CD4-positive, alpha-beta T cell treated with Interferon alpha-2 for 1 hour (primary cell): ENCODE measurements at places on chromosomes 7 and 10.

GRCh38 chr7:143422033-143422432 lies 13.4 kb upstream of the EPHA1 start:
- no peak for DNase-seq

DNA sequence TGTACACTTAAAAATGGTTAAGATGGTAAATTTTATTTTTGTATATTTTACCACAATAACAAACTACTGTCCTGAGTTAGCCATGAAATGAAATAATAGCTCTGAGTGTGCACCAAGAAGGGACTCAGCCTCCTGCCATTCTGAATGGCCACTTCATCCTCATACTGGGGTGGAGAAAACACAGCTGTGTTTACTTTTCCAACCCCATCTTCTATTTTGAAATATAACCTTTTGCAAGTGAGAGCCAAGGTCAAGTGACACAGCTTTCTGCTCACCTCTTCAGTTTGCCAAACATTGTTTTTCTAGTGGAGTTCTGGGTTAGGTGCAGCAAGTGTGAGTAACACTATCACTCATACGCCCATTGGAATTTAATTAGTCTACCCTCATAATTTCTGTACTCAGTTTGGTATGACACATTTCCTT lies 107.4 kb upstream of the GLCCI1 start:
- DNase-seq, result no peak

DNA sequence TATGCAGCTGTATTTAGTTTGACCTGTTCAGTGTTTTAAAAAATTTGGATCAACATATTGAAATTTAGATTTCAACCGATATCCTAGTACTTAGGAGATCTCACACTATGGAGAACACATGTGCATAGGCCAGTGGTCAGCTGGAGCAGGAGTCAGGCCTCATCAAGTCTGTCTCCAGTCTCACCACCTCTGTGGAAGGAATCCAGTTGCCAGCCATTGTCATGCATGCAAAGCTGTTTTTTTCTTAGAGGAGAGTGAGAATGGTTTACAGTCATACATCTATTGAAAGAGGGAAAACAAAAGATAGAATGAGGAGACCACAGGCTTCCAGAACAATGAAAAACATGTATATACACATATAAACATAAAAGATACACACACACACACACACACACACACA lies 7.6 kb upstream of the CLEC5A start:
- no peak for DNase-seq

DNA sequence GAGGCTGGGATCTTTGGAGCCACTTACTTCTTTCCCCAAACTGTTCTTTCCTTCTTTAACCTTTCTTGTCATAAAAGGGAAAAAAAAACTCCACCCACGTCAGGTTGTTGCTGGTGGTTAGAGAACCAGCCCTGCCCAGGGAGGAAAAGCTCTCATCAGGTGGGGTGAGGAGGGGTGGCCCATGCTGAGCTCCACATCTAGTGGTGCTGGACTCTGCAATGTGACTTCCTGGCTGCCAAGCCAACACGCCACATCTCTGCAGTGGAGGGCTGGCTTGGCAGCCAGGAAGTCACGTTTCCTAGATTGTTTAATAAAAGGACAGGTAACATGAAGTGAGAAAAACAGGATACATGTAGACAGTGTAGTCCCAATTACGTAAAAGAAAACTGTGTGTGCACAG lies 37.4 kb downstream of the WIPF3 start:
- no peak for DNase-seq

GRCh38 chr10:97612386-97612785 lies 20.9 kb downstream of the MORN4 start:
- peak; percentile 8 for DNase-seq

- peak; percentile 83 for DNase-seq
Measured at GRCh38 chr10:14586901-14587300, 187.8 kb downstream of the FAM107B start.

GRCh38 chr7:107687656-107688055 lies 27.0 kb downstream of the SLC26A4 start:
- DNase-seq, result no peak

- DNase-seq, result no peak
Measured at GRCh38 chr10:124149189-124150042, 56.0 kb upstream of the CHST15 start.

GRCh38 chr7:148185041-148185440 lies 405.5 kb upstream of the C7orf33 start:
- no peak for DNase-seq

DNA sequence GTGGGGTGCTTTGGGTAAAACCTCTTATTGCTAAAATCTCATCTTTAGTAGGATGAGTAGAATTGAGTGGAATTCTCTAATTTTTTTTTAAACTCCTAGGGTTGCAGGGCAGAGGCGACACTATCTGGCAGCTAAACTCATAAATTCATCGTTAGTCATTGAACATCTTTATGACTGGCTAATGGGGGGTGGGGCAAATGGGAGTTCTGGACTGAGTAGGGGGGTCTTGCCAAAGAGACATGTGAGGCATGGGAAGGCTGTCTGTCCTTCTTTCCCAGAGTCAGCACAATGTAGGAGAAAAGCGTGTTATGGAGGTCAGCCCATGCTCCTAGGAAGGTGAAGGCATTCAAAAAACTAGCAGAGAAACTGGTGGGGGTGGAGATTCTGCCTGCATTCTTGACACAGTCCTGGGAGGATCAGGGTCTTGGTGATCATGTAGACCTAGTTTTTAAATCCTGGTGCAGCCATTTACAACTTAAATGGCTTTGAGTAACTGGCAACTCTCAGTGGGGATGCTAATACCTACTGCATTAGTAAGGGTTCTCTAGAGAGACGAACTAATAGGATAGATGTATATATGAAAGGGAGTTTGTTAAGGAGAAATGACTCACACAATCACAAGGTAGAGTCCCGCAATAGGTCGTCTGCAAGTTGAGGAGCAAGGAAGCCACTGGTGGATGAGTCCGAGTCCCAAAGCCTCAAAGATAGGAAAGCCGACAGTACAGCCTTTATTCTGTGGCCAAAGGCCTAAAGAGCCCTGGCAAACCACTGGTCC lies 47.7 kb downstream of the EMX2 start:
- no peak for DNase-seq

GRCh38 chr7:80309971-80310549 lies 175.4 kb downstream of the GNAI1 start:
- DNase-seq, result no peak

DNA sequence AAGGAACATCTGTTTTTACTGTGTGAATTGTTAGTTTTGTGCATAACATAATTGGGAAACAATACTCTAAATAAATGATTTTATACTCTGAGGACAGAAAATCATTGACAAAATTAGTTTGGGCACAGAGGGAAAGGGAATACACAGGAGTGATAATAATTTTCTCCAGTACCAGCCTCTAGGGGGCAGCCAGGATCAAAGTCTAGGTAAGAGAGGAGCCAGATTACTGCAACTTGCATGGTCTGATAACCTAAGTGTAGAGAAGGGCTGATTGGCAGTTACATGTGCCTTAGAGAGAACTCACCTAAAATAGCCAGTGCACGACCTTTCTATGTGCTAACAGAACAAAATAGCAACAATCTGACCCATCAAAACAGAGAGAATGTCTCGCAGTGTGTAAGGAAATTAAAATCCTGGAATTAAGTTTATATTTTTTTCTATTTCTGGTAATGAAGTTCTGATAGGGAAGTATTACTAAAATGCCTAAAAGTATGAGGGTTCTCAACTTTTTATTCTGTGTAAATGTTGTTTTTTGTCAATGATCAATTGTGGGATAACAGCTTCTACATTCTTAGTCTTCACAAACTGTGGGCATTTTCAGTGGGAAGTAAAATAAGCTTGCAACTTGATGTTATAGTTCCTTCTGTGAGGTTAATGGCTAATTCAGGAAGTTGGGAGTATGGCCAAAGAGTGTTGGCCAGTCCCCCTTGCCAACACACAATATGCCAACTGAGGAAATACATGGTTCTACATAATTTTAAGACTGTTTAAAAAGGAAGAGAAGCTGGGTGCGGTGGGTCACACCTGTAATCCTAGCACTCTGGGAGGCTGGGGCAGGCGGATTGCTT lies 66.4 kb downstream of the EXOC6 start:
- peak; percentile 54 for DNase-seq

- DNase-seq, result no peak
Measured at GRCh38 chr10:63125459-63125858, 7.7 kb upstream of the NRBF2 start.

- DNase-seq, result no peak
Measured at GRCh38 chr7:12715372-12716133, 28.1 kb downstream of the ARL4A start.

- peak; percentile 37 for DNase-seq
Measured at GRCh38 chr7:139602143-139602722, 78.7 kb downstream of the CLEC2L start.

- DNase-seq, result no peak
Measured at GRCh38 chr10:85635650-85636049, 730.9 kb downstream of the GRID1 start.

GRCh38 chr7:1632916-1633785 lies 36.9 kb upstream of the ELFN1 start:
- no peak for DNase-seq

GRCh38 chr7:121798896-121799295 lies 74.1 kb upstream of the PTPRZ1 start:
- DNase-seq, result no peak

- DNase-seq, result peak; percentile 48
Measured at GRCh38 chr7:73451780-73452398, 18.3 kb downstream of the FZD9 start.

GRCh38 chr7:33725111-33726025 lies 180.0 kb upstream of the BMPER start:
- DNase-seq, result no peak

DNA sequence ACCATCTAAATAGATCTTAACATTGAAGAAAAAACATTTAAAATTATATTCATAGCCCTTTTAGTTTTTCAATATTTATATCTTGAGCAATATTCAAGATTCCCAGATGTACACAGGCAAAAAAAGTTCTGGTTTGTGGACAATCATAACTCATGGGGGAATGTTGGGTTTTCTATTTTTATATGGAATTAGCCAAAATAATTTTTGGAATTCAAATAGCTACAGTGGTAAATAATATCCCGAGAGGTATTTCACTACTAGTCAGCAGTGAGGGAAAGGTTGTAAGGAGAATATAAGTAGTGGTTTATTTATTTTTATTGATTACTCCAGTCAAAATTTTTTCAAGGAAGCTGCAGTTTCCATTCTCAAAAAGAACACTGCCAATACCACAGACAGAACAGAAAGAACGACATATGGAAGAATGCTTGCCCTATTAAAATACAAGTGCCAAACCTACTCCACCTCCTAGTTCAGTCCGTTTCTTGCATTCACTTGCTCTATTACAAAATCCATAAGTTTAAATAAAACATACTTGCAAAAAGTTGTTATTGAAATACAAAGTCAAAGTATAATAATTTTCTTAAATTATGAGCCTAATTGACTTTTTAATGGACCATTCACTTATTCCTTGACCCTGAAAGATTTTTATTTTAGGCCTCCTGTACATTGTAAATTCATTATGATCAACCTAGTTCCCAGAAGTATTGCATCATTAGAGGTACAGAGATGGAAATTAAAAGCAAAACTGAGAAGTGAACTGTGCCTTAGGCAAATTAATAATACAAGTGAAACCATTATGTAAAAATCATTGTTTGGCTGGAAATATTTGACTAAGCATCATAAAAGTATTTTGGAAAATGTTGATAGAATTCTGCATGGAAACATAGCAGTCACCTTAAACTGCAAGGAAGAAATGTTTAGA lies 533.2 kb downstream of the PARD3 start:
- DNase-seq, result no peak

DNA sequence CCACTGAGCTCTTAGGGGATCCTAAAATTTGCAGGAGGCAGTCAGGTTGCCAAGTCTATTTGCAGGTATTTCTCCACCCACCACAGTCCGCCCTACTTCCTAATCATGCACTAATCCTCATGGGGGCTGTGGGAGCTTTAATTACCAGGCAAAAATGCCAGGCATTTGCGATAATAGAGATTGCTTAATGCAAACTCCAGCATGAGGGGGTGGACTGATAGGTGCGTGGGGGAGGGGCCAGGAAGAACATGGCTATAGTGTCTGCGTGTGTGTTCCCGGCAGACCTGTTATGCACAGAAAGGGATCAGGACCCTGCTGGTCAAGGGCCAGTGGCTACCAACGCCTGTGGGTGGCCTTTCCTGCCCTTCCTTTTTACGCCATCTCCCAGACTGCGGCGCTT lies 15.6 kb upstream of the AQP1 start:
- DNase-seq, result no peak

GRCh38 chr10:55311848-55312635 lies 511.0 kb upstream of the PCDH15 start:
- DNase-seq, result no peak

DNA sequence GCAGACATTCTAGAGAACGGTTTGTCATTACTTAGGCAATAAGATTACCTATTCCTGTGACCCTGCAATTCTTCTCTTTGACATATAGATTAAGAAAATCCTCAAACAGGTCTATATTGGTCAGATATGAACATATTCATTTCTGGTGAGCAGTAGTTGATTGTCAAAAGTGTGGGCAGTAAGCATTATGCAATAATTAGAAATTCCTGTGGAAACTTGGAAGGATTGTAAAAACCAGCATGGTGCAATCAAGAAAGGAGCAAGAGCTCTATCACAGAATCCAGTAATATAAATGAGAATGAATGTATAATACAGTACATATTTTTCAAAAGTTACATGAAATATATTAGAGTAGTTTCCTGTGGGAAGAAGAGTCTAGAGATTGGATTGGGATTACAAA lies 406.5 kb downstream of the SUGCT start:
- DNase-seq, result no peak

DNA sequence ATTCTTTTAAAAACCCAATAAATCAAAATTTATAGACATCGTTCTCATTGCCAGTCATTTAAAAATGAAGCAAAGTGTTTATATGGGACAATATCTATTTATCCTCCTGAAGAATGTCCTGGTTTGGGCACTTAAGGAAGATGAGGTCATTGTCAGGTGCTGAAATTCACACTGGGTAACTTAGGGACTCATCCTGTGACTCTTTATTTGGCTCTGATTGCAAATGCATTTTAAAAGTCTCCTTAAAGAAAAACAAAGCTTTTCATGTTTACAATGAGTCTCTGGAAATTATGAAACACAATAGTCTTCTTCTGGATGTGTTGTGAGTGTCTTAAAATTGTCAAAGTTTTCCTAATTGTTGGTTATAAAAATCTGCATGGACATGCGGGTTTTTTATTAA lies 69.5 kb upstream of the GPR158 start:
- no peak for DNase-seq

DNA sequence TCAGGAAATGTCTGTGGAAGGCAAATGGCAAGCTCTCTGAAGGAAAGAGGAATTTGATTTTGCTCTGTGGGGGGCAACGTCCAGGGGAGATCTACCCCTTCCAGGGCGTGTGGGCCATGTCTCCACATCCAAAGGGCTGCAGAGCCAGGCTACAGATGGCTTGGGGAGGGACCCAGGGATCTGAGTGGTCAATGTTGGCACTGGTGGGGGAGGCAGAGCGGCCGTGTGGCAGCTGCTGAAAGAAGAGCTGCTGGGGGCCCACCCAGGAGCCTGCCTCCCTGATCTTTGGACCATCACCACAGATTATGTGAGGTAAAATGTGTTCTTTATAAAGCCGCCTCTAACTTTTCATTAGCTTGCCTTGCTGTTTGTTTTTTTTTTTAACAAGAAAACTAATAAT lies 144.1 kb downstream of the HERPUD2 start:
- DNase-seq, result no peak
